ENCODE measurements at places on chromosomes 12 and 14. TPM values are rescaled to one million over a fixed set of nuclear protein-coding genes. Genes with fewer than 3 reads are reported as not detected.

RTN1 gene
- total RNA-seq: 733 TPM

KRT73 gene
- total RNA-seq: not detected

RNASE1 gene
- 165 TPM for total RNA-seq

EML1 gene
- total RNA-seq: 43.6 TPM

DHRS4L2 gene
- total RNA-seq: 12.1 TPM

GPR132 gene
- 0.81 TPM for total RNA-seq

FLVCR2 gene
- 16.8 TPM for total RNA-seq

TTC9 gene
- 17.7 TPM for total RNA-seq

TCL1A gene
- not detected for total RNA-seq

P2RX2 gene
- total RNA-seq: not detected

CCDC175 gene
- 6.5 TPM for total RNA-seq
